ENCODE measurements at places on chromosomes 7 and 10.

DNA sequence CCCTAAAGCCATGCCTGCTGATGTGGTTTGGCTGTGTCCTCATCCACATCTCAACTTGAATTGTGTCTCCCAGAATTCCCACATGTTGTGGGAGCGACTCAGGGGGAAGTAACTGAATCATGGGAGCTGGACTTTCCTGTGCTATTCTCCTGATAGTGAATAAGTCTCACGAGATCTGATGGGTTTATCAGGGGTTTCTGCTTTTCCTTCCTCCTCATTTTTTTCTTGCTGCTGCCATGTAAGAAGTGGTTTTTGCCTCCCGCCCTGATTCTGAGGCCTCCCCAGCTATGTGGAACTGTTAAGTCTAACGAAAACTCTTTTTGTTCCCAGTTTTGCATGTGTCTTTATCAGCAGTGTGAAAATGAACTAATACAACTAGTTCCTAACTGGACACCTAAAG lies 11.8 kb downstream of the MACROH2A2 start:
- DNase-seq = no peak

DNA sequence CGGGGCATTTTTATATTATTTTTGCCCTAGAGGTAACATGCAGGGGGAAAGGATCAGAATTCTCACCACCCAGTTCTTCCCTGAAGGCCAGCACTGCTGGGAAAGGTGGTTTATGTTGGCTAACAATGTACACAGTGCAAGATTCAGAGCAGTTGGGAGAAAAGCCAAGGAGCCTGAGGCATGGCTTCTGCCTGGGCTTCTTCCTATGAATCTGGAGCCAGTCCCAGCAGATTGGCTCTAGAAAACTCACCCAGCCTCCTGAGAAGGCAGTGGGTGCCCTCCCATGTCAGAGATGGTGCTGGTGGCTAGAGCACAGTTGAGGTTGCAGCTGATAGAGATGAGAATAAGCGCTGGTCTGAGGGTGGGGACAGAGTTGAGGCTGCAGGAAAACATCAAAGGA lies 44.7 kb upstream of the GPR26 start:
- no peak for DNase-seq

GRCh38 chr10:35056686-35057085 lies 33.5 kb downstream of the CUL2 start:
- DNase-seq = no peak

GRCh38 chr10:91163269-91163868 lies 57.1 kb upstream of the PCGF5 start:
- peak; percentile 64 for DNase-seq

DNA sequence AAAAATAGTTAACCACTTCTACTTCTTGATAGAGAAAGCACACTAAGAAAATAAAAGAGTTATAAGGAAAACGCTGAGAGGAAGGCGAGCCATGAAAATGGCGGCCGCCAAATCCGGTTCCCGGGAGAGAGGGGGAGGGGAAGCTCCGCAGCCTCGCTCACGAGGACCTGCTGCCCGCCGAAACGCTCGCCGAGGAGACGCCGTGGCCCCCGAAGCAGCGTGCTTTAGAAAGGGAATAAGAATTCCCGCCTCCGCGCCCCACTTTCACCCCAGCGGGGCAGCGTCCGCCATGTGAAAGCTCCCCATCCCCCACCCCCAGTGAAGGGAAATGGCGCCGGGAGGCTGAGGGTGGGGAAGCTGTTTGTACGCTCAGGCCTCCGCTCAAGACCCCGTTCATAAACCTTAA lies 505 bp downstream of the HNRNPA2B1 start:
- DNase-seq = peak; percentile 69

DNA sequence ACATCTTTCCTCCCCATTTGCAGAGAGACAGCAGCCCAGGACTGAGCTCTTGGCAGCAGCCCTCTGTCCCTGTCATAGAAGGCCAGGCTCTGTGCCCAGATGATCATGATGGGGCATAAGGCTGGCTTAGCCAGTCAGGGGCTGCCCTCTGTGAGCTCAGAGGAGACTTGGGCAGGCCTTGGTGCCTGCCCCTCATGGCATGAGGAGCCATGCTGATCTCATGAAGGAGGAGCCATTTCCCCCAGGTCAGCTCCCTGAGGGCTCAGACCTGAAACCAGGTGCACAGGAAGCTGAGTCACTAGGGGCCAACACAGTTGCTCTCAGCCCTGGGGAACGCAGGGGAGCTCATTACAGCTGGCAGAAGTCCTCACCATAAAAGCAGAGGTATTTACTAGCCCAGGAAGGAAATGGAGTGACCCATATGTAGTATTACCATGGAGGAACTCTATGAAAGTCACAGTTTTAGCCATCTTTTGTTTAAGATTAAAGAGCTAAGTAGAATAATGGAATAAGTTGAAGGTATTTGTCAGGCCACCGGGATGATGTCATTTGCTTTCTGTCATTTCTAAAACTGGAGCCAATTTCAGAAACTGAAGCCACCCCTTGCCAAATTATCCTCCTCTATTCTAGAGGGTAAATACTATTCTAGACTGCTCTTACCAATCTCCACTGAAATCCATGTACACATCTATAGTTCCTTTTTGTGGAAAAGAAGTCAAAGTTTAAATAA lies 362.4 kb upstream of the ZNF32 start:
- DNase-seq = no peak

DNA sequence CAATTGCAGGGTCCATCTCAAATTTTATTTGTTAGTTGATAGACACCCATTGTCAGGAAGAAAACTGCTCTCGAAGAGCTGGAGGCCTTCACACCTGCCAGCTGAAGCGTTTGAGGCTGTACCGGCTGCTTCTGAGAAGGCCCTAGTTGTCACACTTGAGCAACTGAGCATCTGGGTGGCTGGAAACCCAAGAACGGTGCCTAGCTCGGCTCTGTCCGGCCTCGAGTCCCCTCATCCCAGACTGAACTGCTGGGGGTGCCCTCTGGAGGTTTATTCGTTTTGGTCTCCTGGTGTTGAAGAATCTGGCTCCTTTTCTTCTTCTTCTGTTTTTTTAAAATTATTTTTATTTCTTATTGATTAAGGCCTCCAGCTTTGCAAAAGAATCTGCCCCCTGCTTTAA lies 59.3 kb upstream of the EXOC6 start:
- no peak for DNase-seq

DNA sequence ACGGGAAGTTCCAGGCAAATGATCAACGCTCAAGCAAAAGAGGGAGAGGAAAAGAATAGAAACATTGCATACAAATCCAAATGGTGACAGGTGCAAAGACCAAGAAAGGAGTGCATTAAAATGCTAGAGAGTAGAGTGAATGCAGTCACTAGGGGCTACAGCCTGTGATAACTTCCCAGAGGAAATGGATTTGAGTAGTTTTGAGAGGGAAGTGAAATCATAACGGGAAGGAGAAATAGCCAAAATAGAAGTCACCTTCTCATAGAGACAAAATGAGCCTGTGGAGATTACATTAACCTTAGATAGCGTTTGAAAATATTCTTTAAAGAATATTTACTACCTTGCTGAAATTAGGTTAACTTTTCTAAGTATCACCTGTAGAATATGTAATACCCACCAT lies 26.5 kb downstream of the NUP42 start:
- no peak for DNase-seq

DNA sequence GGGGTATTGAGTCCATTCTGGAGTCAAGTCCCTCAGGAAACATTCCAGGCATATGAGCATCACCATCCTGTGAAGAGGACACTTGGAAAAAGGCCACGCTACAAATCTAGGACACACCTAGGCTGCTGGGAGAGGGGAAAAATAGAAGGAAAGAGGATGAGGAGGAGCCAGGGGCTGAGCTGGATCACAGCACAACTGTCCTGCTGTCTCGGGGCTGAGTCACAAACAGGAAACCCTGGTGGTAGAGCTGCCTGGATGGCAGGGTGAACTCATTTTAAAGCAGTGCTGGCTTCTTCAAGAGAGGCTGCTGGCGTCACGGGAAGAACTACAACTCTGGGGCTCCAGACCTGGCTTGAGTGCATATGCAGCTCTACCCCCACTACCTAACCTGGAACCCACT lies 151.5 kb downstream of the RNF216 start:
- DNase-seq = no peak

- no peak for DNase-seq
Observed at GRCh38 chr10:53276797-53277196, 504.2 kb upstream of the MBL2 start.

Measured in activated T-helper 9 cell treated with anti-CD3 and anti-CD28 coated beads, Interleukin-2, amount 50 U/mL, for 16 hours (primary cell).